ENCODE measurements at places on chromosomes 1 and 21. TPM values are rescaled to one million over a fixed set of nuclear protein-coding genes. Genes with fewer than 3 reads are reported as not detected.

DNA sequence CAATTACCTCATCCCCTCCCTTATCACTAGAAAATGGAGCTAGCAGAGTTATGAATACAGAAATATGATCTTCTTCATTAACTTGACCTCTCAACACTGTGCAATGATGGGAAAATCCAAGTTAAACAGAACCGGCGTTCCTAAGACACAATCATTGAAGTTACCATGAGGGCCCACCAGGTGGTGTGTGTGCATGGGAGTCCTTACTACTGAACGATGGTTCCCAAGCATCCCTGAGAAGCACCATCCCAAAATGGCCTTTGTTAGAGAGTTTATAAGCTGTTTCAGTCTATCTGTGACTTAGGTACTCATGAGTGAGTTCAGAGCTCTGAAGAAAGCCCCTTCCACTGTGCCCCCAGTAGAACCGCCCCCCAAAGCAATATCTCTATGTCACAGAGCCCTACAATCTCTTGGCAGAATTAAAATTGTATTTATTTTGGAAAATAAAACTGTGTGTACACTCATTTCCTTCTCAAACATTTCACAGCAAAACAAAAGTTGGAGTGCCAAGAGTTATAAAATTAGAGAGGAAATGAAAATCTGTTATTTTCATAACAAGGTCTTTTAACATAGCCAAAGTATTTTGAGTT, 56.8 kb downstream of the PLD5 start:
- H3K4me3 ChIP-seq = no peak overlapping the region
- no peaks in the 10 kb centered on the region for H3K36me3 ChIP-seq
- peaks cover 7% of the 10 kb centered on the region for H3K27me3 ChIP-seq
- no peak overlapping the region for H3K27ac ChIP-seq

GRCh38 chr1:245172026-245172425, 17.2 kb downstream of the KIF26B start:
- H3K27me3 ChIP-seq = peaks cover 28% of the 10 kb centered on the region
- no peaks in the 10 kb centered on the region for H3K36me3 ChIP-seq
- no peak overlapping the region for H3K4me3 ChIP-seq
- DNase-seq = no peak
- H3K27ac ChIP-seq = no peak overlapping the region

DNA sequence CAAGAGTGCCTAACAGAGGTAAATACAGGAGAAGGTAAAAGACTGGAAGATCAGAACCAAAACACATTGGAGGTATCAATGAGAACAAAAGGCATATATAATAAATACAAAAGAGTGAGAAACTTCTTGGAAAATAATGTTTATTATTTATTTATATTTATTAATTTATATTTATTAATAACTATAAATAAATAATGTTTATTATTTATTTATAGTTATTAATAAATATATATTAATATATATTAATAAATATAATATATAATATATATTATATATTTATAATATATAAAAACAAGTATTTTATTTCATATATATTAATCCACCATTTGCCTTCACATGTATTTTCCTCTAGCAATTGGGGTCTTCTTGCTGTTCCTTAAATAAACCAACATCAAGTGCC, 391.9 kb downstream of the GPATCH2 start:
- DNase-seq = no peak
- H3K36me3 ChIP-seq = no peaks in the 10 kb centered on the region
- no peak overlapping the region for H3K27ac ChIP-seq

DNA sequence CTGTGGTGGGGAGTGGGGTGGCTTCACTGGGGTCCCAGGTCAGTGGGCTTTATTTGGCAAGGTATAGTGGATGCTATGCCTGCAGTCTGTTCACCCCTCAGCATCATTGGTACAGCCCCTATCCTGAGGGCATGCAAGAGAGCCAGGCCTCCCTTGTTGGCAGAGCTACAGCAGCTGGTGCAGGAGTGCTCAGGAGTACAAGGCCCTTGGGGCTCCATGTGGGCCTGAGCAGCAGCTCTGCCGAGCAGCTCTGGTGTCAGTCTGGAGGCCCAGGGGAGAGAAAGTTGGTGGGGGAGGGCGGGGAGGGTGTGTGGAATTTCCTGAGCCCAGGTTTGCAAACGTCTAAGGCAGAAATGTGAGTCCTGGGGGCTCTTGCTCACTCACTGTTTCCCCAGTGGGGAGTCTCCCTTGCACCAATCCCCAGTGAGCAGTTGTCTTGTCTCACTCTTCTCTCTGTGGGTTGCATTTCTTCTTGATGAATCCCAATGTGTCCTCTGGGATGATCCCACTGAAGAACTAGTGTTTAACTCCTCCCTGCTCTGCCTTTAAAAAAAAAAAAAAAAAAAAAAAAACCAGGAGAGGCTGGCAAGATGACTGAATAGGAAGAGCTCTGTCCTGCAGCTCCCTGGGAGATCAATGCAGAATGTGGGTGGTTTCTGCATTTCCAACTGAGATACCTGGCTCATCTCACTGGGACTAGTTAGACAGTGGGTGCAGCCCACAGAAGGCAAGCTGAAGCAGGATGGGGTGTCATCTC, 39.5 kb upstream of the CYP4X1 start:
- no peaks in the 10 kb centered on the region for H3K4me1 ChIP-seq
- H3K27ac ChIP-seq = no peak overlapping the region
- no peak overlapping the region for H3K4me3 ChIP-seq
- H3K27me3 ChIP-seq = peaks cover 29% of the 10 kb centered on the region
- DNase-seq = no peak
- no peaks in the 10 kb centered on the region for H3K36me3 ChIP-seq

RNF2 gene
- 19.2 TPM for total RNA-seq
